ENCODE measurements at places on chromosomes 12 and 14. TPM values are rescaled to one million over a fixed set of nuclear protein-coding genes. Genes with fewer than 3 reads are reported as not detected.

Gene TTC7B
- 35.4 TPM for total RNA-seq

Gene CLEC6A
- not detected for total RNA-seq

Gene CLEC2A
- total RNA-seq = not detected

Gene PSMA3
- total RNA-seq = 59.2 TPM

Gene ZNF605
- total RNA-seq = 23.3 TPM

Gene DNAI7
- total RNA-seq = 9.8 TPM

Gene HVCN1
- total RNA-seq = 10.7 TPM

Gene IAPP
- total RNA-seq = not detected

Gene MUCL1
- not detected for total RNA-seq

Gene HELB
- 6.7 TPM for total RNA-seq
